ENCODE measurements at places on chromosomes 7 and 10.

DNA sequence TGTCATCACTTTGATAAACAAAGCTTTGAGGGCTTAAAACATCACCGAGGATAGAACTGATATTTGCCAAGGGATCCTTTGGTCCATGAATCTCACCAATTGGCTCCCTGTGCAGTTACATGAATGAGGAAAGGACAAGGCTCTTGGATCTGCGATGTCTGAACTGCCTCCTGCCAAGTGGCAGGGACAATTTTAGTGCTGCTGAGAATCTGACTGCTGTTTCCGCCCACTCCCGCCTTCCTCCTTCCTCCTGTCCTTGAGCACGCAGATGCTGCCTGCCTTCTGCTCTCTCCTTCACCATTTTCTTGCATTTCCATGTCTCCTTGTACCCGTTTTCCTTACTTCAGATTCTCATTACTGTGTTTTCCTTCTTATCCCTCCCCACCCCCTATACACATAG, 26.8 kb upstream of the ITPRID1 start:
- no peak for DNase-seq

DNA sequence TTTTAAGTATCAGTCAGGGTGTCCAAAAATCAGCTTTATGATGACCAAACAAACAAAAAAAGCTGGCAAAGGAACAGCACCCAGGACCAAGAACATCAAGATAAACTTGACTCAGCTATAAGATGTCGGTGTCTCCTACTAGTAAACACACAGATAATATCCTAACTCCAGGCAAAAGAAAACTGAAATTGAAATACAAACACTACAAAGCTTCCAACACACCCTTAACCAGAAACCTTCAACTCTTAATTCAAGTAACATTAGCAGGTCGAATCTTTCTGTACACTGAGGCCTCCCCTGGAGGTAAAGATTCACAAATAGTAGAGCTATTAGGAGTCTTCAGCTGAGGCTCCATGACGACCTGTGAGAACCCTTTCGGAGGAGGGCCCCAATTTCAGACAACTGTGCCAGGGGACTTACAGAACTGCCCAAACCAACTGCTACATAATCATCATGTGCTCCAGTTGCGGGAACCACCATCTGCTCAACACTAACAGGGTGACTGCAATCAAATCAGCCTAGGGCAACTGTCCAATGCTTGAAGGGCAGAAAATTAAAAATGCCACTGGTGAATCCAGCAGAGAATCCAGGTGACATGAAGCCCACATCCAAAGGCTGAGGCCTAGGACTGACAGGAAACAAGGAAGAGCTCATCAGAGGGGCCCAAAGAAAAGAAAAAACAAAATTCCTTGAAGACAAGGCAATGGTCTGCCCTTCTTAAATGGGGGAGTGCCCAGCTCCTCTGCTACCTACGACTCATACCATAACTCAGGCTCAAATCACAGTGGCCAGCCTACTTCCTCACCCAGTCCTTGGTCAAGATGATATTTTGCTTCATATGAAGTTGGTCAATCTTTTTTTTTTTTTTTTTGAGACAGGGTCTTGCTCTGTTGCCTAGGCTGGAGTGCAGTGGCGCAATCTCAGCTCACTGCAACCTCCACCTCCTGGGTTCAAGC, 20.0 kb downstream of the XPNPEP1 start:
- no peak for DNase-seq

DNA sequence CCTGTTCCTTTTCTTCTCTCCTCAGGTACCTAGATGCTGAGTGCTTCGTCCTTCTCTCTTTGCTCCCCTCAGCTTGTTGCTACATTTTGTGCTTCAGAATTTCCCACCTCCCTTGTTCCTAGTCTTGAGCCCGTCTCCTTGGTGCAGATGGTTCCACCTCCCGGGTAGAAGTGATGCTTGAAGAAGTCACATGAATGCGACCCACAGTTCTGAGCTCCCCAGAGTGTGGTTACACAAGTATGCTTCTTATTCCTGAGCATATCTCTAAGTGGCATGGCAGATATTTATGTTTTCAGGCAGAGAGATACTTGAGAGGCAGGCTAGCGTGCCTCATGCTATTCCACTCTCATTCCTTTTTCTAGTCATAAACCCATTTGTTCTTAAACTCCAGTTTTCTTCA, 34.0 kb downstream of the INPP5F start:
- no peak for DNase-seq

GRCh38 chr7:38276096-38276877, 2.9 kb upstream of the TARP start:
- DNase-seq: no peak

GRCh38 chr10:22700489-22700888, 13.9 kb downstream of the PIP4K2A start:
- no peak for DNase-seq

DNA sequence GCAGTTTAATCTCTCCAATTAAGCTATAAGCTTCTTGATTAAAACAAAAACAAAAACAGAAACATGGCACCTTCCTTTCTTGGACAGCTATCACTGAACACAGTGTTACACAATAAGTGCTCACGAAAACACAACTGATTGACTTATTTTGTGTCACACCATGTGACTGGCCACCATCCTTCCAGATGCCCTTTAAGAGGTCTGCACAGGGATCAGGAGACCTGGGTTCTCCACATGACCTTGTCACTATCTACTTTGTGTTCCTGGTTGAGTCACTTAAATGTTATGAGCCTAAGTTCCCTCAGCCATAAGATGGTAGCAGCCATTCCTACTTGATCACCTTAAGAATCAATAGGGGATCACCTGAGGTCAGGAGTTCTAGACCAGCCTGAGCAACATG, 120.1 kb downstream of the HIPK2 start:
- no peak for DNase-seq

GRCh38 chr10:11057994-11058393, 40.3 kb downstream of the CELF2 start:
- no peak for DNase-seq

DNA sequence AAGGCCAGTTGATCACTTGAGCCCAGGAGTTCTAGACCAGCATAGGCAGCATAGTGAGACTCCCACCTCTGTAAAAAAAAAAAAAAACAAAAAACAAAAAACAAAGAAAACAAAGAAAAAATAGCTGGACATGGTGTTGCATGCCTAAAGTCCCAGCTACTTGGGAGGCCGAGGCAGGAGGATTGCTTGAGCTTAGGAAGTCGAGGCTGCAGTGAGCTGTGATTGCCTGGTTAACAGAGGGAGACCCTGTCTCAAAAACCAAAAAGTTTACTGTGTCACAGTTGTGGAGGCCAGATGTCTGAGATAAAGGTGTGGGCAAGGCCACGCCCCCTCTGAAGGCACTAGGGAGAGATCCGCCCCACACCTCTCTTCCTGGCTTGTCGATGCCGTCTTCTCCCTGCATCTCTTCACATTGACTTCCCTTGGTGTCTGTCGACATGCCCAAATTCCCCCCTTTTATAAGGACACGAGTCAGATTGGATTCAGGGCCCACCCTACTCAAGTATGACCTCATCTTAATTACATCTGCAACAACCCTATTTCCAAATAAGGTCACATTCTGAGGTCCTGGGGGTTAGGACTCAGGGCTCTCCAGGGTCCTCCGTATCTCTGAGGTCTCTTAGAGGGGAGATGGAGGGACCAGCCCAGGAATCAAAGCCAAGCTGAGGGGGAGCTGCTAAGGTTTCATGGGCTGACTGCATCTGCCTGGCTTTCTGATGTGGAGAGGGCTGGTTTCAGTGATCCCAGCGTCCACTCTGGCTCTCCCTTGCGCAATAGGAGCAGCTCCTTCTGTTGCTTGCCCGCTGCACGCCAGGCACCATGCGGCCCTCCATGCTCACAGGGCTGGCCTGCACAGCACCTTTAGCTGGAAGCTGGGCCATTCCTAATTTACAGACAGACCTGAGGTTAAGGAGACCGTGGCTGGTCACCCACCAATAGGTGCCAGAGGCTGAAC, 23.1 kb downstream of the AGAP3 start:
- no peak for DNase-seq

DNA sequence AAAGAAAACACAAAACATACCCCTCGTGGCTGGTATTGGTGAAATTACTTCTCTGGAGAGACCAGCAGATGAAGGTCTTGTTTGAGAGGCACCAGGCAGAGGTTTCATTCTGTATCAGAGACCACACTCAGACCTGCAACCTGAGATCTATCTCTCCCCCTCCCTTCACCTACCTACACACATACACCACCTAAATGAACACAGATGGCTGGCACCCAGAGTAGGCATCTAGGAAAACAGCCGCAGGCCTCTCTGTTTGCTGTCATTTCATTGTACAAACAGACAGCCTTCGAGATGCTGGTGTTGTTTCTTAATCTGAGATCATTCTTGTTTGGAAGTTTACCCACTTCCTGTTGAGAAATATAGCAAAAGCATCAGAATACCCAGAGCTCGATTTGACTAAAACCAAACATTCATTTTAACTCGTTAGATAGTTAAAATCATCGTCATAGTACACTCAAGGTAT, 173.9 kb upstream of the SLC25A13 start:
- no peak for DNase-seq

GRCh38 chr7:100726996-100727761, 6.2 kb upstream of the ZAN start:
- no peak for DNase-seq

- DNase-seq: peak; percentile 84
These were observed 17.6 kb upstream of the IMPDH1 start for GRCh38 chr7:128427289-128427891.

- no peak for DNase-seq
These were observed 233.1 kb upstream of the CSTF2T start for GRCh38 chr10:51932530-51932929.

DNA sequence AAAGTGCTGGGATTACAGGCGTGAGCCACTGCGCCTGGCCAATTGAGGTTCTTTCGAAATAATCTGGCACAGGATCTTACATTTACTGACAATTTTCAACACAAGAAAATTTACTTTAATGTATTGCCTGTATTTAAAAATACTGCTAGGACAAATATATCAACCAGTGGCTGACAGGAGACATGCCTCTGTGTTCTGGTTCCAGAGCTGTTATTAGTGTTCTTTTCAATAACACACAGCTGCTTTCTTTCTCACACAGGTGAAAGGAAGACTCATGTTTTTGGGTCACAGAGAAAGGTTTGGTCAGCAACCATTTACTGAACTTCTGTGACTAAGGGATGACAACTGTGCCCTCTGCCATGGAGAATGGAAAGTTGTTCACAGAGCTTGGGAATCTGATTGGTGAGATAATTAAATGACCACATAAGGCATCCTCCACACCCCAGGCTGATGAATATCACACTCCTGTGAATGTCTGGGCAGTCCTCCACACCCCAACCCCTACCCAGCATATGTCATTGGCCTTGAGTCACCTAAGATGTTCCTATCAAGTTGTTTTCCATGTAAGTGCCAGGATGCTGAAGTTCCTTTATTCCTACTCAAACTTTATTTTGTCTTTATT, 180.1 kb downstream of the RAPGEF5 start:
- DNase-seq: no peak

DNA sequence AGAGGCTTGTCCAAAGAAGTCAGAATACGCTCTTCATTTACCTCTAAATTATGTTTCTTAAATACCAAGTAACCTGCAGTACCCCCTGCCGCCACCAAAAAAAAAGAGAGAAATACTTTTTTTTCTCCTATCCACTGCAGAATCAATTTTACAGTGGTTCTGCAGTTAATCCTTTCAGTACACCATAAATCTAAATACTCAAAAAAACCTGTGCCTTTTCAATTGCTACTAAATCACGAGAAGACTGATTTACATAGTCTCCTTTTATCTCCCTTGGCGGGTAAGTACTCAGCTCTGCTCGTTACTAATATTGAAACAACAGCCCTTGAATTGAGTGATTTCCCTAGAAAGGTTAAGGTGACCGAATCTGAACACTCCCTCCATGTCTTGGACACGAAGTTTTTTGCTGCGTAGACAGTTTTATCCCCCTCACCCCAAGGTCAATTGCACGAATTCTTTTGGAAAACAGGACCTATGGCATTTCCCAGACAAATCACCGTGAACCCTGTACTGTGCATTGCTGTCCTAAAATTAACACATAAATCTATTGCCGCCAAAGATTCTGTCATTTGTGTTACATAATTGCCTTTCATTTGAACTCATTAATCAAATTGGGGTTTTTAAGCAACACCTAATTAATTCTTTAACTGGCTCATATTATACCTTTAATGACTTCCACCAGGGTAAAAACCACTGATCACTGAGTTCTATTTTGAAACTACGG, 512 bp upstream of the VIM start:
- no peak for DNase-seq

- DNase-seq: no peak
These were observed 89.7 kb upstream of the FAM20C start for GRCh38 chr7:102721-103120.

- DNase-seq: no peak
These were observed 94.4 kb downstream of the WDR37 start for GRCh38 chr10:1150638-1150955.

GRCh38 chr10:82558014-82558607, 683.1 kb downstream of the NRG3 start:
- no peak for DNase-seq

GRCh38 chr7:151891182-151891581, 14.3 kb upstream of the PRKAG2 start:
- no peak for DNase-seq

DNA sequence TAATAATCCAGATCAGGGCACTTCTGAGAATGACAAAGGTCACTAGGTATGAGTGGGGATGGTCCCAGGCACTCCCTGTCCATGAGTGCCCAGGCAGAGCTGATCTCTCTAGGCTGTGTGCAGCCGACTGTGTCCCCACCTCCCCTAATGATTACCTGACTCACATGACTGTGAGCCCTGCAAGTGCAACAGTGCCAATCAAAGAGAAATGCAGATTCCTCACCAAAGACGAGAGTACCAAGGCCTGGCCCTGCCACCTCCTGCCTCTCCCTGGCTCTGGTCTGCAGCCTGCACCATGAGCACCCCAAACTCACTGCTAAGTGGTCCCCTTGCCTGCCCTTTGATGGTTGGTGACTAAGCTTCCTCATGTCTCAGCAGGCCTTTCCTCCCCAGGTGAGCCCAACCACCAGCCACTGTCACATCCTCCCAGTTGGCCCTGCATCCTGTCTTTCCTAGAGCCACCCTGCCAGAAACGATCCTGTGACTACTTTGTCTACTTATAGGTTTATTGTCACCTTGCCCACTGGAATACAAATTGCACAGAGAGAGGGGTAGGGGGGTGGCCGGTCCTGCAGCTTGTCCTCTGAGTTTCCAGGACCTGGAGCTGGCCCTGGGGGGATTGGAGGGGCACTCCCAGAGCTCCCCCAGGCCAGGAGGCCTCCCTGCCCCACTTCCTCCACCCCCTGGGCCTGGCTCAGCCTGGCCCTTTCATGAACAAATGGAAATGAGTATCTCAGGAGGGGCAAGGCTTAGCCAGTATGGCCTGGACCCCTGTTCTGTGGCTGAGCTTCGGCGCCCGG, 22.4 kb upstream of the GDF10 start:
- no peak for DNase-seq

- no peak for DNase-seq
These were observed 70.3 kb downstream of the CALML3 start for GRCh38 chr10:5595095-5595494.

- DNase-seq: no peak
These were observed 755.4 kb downstream of the KCNMA1 start for GRCh38 chr10:76882245-76882644.

DNA sequence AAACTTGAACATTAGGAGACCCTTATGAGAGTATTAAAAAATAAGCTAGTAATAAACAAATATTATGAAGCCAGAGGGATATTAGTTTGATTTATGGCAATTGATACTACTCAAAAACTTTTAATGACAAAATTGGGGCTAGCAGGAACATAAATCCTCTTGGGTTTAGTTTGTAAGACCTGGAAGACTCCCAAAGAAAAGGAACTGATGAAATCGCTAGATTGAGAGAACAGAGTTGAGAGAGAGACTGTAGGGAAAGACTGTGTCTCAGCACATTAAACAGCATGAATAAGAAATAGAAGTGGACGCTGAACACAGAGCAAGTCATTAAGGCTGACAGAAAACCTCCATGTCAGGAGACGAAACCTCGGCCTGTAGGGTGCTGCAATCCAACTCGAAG, 56.4 kb downstream of the ICA1 start:
- DNase-seq: no peak

All from SK-MEL-5 (cell line).